ENCODE measurements at places on chromosomes 13 and 19.

- no peak for DNase-seq
Measured at GRCh38 chr19:15197942-15198341, 2.9 kb downstream of the NOTCH3 start.

GRCh38 chr13:66759919-66760318 lies 470.2 kb downstream of the PCDH9 start:
- no peak for DNase-seq

GRCh38 chr13:101185606-101186005 lies 230.7 kb downstream of the NALCN start:
- no peak for DNase-seq

DNA sequence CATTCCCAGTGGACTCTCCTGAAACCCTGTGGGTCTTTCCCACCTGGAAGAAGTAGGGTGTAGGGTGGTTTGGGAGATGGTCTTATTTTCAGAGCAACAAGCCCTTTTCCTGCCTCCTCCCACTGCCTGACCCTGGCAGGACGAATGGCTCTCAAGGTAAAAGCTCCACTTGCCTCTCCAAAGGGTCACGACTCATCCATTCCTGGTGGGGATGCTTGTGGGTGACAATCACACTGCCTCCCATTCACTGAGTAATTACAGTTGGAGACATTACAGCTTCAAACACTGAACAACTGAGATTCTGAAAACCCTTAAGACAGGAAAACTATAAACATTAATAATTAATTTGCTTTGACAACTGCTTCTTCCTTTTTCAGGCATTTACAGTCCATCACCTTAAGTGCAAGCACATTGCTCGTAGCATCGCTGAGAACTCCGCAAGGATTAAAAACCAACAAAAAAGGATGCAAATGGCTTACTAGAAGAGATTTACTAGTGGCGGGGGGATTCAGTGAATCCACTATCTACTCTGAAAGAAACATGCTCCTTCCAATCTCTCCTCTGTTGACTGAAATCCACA lies 199.6 kb upstream of the IRS2 start:
- DNase-seq = no peak

Measured in posterior vena cava (tissue), 2 donors.